Amniotic stem cell (primary cell): ENCODE measurements at places on chromosomes 13 and 19.

GRCh38 chr13:90594681-90595080, 752.8 kb upstream of the MIR17HG start:
- DNase-seq: no peak

GRCh38 chr19:43524922-43525835, 1.8 kb downstream of the ETHE1 start:
- DNase-seq: no peak

DNA sequence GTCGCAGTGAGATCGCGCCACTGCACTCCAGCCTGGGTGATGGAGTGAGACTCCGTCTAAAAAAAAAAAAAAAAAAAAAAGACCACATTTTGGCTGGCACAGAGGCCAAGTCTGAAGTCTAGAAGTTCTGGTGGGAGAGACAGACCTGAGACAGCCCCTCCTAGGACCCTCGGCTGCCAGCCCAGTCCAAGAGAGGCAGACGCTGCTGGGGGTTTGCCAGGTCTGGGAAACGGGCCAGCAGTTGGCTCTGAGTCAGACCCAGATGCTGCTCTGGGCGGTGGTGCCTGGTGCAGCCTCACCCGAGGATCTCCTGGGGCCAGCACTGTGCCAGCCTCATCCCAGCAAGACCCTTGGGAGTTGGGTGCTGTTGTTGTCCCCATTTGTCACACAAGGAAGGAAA, 5.8 kb downstream of the FCHO1 start:
- no peak for DNase-seq

- DNase-seq: no peak
Measured at GRCh38 chr13:102040812-102041211, 361.0 kb downstream of the FGF14 start.

GRCh38 chr19:36939153-36939552, 23.0 kb downstream of the ZNF568 start:
- no peak for DNase-seq

DNA sequence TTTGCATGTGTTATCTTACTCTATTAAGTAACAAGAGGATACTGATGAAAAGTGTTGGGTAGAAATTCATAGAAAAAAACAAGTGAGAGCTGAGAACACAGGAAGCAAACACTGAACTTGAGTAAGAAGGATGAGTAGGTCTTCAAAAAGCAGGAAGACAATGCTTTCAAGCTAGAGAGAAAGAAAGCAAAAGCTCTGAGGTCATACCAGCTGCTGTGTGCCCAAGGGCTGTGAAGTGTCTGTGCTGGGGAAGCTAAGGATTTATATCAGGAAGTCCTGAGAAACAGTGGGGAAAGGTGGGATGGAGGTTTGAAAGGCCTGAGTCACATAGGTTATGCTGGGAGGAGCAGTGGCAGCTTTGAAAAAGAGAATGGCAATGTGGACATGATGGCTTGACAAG, 145.5 kb upstream of the MAB21L1 start:
- DNase-seq: no peak

GRCh38 chr19:14772467-14772866, 5.9 kb downstream of the ADGRE2 start:
- DNase-seq: no peak

- DNase-seq: no peak
Measured at GRCh38 chr13:27619728-27620376, 477 bp downstream of the LNX2 start.

- DNase-seq: no peak
Measured at GRCh38 chr19:32464279-32464678, 58.7 kb downstream of the DPY19L3 start.

DNA sequence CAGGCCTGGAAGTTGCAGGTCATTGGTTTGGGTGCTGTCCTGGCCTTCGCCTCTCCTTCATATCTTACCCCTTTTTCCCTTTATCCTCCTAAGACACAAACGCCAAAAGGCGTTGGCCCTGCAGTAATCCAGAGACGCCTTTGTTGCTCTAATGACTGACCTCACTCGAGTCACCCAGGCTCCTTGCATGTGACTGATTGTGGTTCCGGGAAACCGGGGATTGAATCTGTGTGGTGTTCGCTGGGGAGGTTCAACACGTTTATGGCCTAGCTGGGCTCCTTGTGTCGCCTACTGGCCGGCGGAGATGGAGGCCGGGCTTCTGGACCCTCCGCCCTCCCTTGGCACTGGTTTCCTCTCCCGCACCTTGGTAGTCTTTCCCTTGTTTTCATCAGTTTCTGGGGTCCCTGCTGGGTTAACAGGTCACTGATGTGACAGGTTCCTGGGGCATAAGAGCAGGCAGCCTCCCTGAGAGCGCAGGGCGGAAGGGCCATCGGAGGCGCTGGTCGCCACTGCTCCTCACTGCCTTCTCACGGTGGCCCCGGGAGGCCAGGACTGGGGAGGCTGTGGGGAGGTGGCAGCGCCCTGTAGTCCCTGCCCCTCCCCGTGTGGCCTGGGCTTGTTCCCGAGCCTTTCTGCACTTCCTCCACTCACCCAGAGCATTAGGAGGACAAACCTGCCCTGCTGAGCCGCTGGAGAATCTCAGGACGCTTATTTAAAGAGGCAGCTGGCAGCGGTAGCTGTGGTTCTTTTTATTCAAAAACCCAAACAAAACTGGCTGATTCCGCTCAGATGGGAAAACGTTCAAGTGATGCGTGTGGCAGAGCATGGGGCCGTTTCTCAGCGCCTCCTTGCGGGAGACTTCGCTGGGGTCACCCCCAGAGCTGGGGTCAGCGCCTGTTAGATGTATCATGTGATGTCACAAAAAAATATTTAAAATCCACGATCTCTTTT, 18.1 kb upstream of the NDUFS7 start:
- DNase-seq: no peak

DNA sequence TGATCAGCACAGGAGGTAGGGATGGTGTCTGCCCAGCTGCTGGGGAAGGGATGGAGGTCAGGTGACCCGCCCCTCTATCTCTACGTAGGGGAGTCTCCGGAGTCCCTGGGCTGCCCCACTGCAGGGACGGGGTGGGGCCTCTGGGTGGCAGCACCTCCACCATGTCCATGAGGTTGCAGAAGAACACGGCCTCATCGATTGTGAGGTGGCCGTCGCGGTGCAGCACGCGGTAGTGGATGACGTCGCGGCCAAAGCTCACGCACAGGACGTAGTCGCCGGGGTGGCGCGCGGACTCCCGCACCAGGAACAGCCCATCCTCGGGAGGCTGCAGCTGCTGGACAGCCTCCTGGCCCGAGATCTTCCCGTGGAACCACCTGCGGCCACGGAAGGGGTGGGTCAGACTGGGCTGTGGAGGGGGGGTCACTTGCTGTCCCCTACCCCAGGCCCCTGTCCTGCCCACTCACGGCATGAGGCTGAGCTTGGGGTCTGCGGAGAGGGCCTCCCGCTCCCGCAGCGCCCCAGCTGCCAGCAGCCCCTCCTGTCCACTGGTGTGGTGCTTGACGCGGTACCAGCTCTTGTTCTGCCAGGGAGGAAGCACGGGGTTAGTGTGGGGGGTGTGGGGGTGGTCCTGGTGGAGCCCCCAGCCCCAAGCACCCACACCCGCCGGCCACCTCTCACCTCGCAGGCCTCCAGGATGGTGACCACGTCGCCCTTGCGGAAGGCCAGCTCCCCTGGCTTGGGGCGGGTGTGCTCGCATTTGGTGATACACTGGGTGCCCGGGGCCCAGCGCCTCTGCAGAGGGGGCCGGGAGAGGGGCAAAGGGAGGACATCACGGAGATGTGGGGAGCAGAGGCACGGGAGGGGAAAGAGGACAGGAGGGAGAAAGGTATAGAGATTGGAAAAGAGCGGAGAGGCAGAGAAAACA, 2.3 kb downstream of the MATK start:
- DNase-seq: no peak

- DNase-seq: no peak
Measured at GRCh38 chr19:17303940-17304267, 679 bp upstream of the ABHD8 start.

DNA sequence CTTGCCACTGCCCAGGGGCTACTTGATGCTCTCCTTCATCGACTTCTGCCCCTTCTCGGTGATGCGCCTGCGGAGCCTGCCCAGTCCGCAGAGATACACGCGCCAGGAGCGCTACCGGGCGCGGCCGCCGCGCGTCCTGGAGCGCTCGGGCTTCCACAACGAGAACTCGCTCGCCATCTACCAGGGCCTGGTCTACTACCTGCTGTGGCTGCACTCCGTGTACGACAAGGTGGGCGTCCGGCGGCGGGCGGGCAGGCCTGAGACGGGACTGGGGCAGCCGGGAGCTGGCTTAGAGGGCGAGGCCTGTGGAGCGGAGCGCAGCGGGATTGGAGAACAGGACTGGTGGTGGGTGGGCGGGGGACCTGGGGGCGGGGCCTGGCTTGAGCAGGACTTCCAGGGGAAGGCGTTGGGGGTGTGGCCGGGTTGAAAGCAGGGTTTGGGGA, 12.7 kb upstream of the PSMD8 start:
- peak; percentile 63 for DNase-seq

GRCh38 chr13:46526740-46527139, 26.2 kb upstream of the LRCH1 start:
- no peak for DNase-seq

GRCh38 chr19:57438925-57439324, 3.8 kb downstream of the ZNF749 start:
- DNase-seq: no peak

- DNase-seq: no peak
Measured at GRCh38 chr13:111027458-111028439, 87.4 kb upstream of the ARHGEF7 start.

DNA sequence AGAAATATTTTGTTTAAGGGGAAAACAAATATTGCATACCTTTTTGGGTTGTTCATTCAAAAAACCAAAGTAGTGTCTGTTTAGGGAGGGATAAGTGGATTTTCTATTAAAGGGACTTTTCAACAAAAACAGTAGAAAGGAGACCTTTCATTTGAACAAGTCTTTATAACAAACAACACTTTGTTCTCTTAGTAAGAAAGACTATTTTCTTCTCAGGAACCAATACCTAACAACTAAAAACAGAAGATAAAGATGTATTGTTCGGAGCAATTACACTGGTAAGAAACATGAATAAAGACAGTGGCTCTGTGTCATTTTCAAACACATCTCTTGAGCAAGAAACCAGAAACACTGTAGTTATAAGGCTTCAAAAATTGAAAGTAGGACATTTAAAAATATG, 1610.1 kb upstream of the PCDH20 start:
- no peak for DNase-seq

DNA sequence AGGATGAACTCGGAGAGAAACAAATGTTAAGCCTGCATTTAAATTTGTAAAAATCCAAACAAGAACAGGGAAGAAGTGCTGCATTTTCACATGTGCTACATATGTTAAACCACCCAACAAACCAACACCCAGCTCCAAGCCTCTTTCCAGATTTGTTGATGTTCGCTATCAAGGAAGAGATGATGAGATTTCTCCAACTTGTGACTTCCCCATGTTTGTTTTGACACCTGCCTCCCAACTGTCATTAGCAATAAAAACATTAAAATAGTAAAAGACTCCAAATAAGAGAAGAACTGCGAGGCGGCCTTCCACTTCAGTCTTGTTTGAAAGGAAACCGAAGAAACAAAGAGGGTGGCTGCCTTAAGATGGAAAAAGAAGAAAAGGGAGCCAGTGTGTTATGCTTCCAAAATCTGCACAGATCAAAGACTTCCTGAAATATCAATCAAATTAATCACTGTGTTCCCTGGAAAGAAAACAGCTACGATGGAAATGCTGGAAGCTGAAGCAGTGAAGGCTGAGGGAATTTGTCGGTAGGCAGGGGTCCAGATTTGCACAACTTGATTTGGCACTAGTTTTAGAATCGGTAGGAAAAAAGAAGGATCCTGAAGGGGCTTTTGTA, 14.0 kb upstream of the GGACT start:
- no peak for DNase-seq

- no peak for DNase-seq
Measured at GRCh38 chr13:37383856-37384370, 214.7 kb downstream of the POSTN start.

GRCh38 chr19:35870798-35871197, 2.4 kb downstream of the APLP1 start:
- no peak for DNase-seq

DNA sequence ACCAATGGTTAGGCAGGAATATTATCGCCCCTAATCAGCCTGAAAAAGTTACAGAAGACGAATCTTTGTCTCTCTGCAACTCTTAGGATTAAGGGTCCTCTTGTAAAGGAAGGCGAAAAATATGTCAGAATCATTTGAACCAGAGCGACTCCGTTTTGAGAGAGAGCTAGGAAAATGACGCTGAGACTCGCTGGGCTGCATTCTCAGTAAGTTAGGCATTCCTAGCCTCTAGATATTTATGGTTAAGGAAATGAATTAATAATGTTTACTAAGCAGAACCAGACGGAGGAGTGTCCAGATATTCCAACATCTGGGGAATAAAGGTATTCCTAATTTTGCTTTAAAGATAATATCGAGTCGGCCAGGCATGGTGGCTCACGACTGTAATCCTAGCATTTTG, 755 bp upstream of the ZNF726 start:
- DNase-seq: no peak

GRCh38 chr19:38644719-38645118, 2.7 kb upstream of the ACTN4 start:
- no peak for DNase-seq

GRCh38 chr19:19514215-19514657, 1.1 kb downstream of the TSSK6 start:
- no peak for DNase-seq

DNA sequence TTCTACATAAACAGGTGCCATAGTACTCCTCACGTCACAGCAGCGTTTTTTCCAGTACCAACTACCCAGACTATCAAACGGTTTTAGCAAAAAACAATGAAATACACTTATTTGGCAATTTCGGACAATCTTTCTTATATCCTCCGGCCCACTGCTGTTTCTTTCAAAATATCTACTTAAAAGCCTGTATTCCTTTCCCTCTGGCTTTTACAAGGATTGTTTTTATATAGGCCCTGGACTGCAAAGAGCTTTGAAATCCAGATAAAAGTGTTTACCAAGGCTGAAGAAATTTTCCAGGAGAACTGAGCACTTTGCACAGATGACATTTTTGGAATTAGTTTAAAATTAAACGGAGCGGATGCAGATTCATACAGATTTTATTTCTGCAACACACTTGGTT, 255.9 kb upstream of the STARD13 start:
- DNase-seq: no peak

GRCh38 chr19:10881403-10882107, 10.2 kb downstream of the CARM1 start:
- no peak for DNase-seq

DNA sequence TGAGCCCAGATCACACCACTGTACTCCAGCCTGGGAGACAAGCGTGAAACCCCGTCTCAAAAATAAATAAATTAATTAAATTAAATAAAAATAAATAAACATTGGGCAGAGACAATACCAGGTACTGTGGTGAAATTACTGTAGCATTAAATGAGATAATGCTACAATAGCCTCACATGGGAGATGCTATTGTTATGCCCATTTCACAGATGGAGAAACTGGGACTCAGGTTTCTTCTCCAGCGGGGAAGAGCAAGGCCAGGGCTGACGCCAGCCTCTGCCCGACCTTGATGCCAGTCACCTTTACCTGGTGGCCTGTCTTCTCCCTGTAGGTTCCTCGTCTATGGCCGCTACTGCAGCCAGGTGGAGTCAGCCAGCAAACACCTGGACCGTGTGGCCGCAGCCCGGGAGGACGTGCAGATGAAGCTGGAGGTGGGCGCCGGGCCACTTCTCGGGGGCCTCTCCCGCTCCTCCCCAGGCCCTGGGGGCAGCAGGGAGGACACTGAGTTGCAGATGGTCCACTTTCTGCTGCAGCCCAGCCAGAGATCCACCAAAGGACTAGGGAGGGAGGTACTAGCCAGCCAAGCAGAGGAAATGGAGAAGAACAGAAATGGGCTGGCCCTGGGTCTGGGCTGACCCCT, 53.9 kb downstream of the VAV1 start:
- no peak for DNase-seq
